Tracheal epithelial cell (primary cell): ENCODE measurements at places on chromosomes 3 and 15. TPM values are rescaled to one million over a fixed set of nuclear protein-coding genes. Genes with fewer than 3 reads are reported as not detected.

The SLC38A3 gene
- not detected in 2 replicates for total RNA-seq

The PFN2 gene
- 121 and 141 TPM in 2 replicates for total RNA-seq

The SUMF1 gene
- total RNA-seq = 98.9 and 101 TPM in 2 replicates

The KBTBD13 gene
- total RNA-seq = under 0.01 TPM in 1 of 2 replicates, not detected in the other

The PPP1R14D gene
- total RNA-seq = not detected in 2 replicates

The C3orf85 gene
- not detected in 2 replicates for total RNA-seq

The FBN1 gene
- total RNA-seq = 0.85 and 68.0 TPM in 2 replicates
